Mesenteric fat pad (tissue), 1 donor: ENCODE measurements at places on chromosomes 7 and 10. TPM values are rescaled to one million over a fixed set of nuclear protein-coding genes. Genes with fewer than 3 reads are reported as not detected.

Gene DGKB
- total RNA-seq, result 0.35 TPM

Gene UPK3BL1
- 15.7 TPM for total RNA-seq

Gene SVOPL
- not detected for total RNA-seq

Gene GRID2IP
- not detected for total RNA-seq
